ENCODE measurements at places on chromosomes 1 and 21.
A peak's percentile ranks its signal among the peaks of the same experiment; 100 is the strongest.

- DNase-seq = peak; percentile 8
These were observed 183.4 kb upstream of the PTBP2 start for GRCh38 chr1:96538111-96538641.

DNA sequence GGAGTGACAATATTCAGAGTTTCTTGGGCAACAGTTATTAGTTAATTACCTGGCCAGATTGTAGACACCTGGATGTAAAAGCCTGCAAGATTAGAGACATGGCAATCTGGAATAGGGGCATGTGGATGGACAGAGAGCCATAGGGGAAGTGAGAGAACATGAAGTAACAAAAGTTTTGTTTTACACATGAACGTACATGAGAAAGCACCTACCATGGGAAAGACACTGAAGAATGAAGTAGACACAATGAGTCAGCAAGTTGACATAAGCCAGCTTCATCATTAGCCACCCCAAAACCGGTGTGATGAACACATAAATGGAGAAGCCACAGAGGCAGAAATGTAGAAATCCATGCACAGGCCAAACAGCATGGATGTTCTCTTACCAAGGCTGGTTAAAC lies 462.1 kb upstream of the C1orf87 start:
- DNase-seq = no peak

DNA sequence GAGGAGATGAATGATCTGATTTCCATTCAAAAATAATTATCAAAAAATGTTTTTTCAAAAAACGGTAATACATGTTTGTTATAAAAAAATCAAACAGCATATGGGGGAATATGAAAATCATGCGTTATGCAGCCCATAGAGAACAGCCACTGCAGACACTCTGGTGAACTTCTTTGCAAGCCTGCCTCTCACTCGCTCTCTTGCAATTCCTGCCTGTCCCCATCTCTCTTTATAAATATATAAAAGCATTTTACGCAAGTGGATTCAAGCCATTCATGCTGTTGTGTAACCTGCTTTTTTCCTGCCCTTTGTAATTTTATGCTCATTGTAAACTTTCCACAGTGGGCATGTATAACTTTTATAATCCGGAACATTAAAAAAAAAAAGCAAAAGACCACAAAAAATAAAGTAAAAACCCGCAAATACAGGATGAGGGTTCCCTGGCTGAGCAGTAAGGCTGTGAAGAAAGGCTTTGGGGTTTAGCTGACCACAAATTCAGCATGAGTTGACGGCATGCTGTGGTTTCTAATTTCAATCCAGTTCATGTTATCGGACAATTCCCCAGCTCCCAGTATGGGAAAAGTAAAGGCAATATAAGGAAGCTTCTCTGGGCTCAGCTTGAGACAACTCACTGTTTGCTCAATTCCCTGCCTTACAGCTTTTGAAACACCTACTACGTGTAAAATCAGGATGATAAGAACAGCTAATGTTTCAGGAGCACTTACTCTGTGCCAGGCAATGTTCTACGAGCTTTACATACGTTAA lies 52.8 kb upstream of the ZBTB40 start:
- DNase-seq = no peak

GRCh38 chr1:176134666-176135065 lies 72.4 kb downstream of the COP1 start:
- DNase-seq = no peak

DNA sequence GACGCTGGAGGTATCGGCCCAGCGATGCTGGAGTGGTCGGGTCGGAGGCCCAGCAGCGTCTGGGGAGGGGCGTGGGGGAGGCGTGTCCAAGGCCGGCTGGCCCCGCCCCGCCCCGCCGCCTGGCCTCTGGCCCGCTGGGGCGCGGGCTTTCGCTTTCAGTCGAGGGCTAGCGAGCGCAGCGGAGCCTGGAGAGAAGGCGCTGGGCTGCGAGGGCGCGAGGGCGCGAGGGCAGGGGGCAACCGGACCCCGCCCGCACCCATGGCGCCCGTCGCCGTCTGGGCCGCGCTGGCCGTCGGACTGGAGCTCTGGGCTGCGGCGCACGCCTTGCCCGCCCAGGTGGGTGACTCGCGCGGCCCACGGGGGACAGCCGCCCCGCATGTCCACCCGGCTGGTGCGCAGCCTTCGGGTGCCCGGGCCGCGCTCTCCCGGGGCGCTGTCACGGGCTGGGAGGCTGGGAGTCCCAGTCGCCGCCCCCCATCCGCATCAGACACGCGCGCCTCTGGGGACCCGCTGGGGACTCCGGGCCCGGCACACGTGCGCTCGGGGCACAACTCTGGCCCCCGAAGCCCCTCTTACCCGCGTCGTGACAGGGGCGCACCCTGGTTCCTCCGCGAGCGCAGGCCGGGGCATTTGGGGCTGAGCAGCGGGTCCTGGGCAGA lies at the start of gene TNFRSF1B:
TSS of gene TNFRSF1B (plus strand) at position 158 of the 659 bp plus-strand sequence. CDS start at position 259, 101 bp downstream.
- DNase-seq = peak; percentile 17

Measured in NCI-H69 (cell line).